Activated CD8-positive, alpha-beta memory T cell treated with anti-CD3 and anti-CD28 coated beads, Interleukin-2, amount 50 U/mL, for 48 hours (primary cell): ENCODE measurements at places on chromosomes 2 and 18.

- DNase-seq: no peak
Observed at GRCh38 chr2:21356857-21357255, 233.1 kb downstream of the TDRD15 start.

- DNase-seq: no peak
Observed at GRCh38 chr18:35432565-35433001, 55.4 kb upstream of the ZNF396 start.

GRCh38 chr18:75100832-75101630 lies 107.9 kb downstream of the PTGR3 start:
- DNase-seq: peak; percentile 12

DNA sequence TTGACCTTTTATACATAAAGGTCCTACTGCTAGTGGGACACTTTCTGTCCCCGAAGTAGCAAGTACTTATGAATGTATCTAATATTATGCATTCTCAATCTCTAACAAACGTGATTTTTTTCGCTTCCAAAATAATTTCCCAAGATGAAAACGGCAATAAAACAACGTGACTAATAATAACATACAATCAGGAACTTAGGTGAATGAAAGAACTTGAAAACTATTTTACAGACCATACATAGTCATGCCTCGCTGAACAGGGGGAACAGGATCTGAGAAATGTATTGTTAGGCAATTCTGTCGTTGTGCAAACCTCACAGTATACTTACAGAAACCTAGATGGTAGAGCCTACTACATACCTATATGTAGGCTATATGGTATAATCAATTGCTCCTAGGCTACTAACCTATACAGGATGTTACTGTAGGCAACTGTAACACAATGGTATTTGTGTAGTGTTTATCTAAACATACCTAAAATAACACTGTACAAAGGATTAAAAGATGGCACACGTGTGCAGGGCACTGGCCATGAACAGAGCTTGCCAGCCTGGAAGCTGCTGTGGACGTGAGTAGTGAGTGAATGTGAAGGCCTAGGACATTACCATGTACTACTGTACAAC lies 2.5 kb downstream of the RTN4 start:
- no peak for DNase-seq

- DNase-seq: peak; percentile 69
Observed at GRCh38 chr18:49055754-49056172, 105.0 kb upstream of the SMAD7 start.

DNA sequence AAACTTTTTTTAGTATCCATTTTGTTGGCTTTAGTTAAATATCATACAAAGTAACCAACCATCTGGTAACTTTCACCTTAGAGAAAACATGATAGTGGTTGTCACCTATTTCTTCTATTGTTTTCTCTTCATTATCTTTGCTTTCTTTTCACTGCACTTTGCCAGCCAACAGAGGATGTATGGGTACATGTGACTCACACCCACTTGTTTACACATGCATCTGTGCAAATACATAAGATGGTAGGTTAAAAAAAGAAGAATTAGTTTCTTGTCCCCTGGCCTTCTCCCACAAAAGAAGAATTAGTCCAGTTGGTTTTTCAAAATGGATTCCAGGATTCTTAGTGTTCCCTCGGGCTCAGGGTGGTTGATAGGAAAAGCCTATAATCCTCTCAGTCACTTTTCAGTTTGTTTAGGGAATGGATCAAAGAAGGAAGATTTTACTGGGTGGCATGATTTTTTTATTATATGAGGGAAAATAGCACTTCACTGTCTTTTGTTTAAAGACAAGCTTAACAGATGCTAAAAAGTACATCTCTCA lies 46.6 kb downstream of the CDK15 start:
- DNase-seq: no peak

- no peak for DNase-seq
Observed at GRCh38 chr2:236177604-236177966, 9.4 kb upstream of the GBX2 start.

- no peak for DNase-seq
Observed at GRCh38 chr2:53559302-53559966, 208.2 kb upstream of the CHAC2 start.
